ENCODE measurements at places on chromosomes 1 and 21.

- DNase-seq = no peak
These were observed 25.0 kb downstream of the LAMB3 start for GRCh38 chr1:209627027-209627731.

DNA sequence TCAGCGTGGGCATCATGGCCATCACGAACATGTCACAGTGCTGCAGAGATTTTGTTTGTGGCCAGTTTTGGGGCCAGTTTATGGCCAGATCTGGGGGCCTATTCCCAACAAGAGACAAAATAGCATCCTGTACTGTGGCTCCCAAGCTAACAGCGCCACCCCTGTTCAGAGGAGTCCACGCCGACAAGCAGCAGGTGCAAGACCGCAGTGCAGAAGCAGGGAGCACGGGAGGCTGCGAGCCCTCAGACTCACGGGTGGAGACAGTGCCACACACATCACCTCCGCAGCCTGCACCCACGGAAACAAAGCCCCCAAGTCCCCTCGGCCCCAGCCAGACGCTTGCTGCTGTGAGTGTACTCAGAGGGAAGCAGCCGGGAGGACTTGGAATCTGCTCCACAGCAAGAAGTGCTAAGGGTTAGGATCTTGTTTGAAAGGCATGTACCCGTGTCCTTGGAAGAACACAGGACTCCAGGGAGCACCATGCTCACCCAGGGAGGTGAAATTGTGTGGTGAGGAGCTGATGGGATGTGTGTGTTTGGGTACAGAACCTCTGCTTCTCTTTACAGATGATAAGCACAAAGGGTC, 7.1 kb downstream of the TCP10L start:
- DNase-seq = peak; percentile 12

DNA sequence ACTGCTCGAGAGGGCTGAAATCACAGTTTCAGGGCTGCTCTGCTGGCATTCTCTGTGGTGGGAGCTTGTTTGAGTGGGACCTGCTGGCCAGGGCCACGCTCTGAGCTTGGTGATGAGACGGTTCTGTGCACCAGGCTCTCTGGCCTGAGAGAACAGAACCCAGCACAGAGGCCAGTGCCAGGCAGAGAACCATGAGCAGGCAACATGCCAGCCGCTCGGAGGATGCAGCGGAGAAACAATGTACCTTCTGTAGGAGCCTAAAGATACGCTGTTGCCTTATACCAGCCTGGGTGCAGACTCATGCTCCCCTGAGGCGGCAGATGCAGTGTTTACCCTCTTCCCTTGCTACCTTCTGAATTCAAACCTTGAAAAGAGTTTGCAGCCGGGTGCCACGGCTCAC, 10.0 kb downstream of the C2CD2 start:
- no peak for DNase-seq

GRCh38 chr1:22714455-22714854, 3.8 kb downstream of the EPHB2 start:
- no peak for DNase-seq

DNA sequence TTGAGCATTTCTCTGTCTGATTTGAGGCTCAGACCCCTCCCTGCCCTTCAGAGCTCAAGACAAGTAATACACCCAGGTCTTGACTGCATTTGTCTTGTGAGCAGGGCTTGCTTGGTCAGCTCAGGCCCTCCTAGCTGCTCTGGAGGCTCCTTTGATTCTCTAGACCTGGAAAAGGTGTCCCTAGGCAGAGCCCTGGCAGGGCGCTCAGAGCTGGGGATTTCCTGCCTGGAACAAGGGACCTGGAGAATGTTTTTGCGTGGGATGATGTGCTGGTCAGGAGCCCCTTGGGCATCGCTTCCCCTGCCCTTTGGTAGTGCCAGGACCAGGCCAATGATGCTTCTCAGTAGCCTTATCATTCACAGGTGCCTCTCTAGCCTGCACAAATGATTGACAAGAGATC, 4.9 kb upstream of the CCDC28B start:
- no peak for DNase-seq

GRCh38 chr1:194181845-194182244, 995.4 kb upstream of the B3GALT2 start:
- DNase-seq = no peak

DNA sequence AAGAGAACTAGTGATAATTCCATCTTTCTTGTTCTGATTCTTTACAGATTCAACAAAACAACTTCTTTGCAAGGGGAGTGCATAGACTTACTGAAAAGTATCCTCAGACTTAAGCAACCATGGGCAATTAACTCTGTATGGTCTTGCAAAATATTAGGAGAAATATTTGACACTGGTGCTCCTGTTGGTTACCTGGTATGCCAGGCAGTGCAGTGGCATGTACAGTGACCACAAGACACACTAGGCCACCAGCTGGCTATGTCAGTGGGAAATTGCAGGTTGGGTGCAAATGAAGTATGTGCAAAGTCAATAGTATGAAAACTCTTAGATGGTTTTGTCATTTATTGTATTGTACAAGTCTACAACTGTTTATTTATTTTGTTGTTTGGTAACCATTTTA, 34.5 kb downstream of the EPS15 start:
- no peak for DNase-seq

DNA sequence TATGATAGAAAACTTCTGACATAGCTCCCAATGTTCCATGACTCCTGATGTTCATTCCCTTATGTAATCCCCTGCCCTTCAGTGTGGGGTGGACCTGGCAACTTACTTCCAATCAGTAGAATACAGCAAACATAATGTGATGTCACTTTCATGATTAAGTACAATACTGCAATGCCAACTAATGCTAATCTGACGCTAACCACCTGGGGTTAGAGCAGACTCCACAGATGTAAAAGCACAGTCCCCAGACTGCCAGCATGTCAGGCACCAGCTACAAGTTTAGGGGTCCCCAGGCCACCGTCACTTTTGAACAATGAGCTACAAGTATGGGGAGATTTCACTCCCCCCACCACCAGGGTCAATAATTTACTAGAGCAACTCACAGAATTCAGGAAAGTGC, 32.3 kb upstream of the FBXO28 start:
- no peak for DNase-seq

DNA sequence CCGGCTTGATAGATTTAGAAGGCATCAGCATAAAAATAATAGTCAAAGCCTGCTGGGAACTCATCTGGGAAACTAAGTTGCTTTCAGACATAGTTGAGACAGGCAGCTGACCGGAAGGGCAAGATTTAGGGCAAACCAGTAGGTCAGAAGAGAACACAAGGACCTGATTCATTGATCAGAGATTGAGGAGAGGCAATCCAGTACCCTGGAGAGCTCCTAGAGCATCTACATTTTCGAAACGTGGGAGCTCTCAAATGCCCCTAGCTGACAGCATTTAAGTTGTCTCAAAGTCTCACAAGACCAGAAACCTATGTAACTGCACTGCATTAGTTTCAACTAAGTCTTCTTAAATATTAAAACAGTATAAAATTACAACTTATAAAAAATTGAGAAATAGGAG, 22.9 kb upstream of the MTF2 start:
- DNase-seq = no peak

DNA sequence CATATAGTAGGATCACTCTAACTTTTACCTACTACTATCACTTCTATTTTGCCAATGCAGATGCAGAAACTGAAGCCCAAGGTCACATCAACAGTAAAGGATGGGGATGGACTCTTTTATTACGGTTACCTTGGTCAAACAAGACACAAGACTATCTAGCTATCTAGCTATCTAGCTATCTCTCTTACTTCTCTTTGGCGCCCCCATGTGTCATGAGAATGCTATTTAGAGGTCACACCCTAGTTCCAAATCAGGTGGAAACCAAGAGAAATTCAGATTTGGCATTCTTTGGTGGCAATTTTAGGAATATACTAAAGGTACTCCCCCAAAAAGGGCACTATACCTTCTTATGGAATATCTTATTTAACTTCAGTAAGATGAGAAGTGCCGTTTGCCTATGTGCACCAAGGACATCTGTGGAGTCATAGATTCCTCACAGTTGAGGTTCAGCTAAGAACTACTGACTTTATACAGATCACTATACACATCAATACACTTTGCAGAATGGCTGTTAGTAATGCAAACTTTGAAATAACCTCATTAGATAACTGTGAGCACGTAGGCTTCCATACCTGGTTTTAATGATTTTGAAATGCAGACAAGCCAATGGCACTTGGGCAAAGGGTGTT, 6.7 kb downstream of the ZNF648 start:
- peak; percentile 58 for DNase-seq
